Panc1 (cell line): ENCODE measurements at places on chromosomes 16 and 17. TPM values are rescaled to one million over a fixed set of nuclear protein-coding genes. Genes with fewer than 3 reads are reported as not detected.

- no peak for DNase-seq
Measured at GRCh38 chr17:27631411-27631760, 398 bp downstream of the LGALS9 start.

DNA sequence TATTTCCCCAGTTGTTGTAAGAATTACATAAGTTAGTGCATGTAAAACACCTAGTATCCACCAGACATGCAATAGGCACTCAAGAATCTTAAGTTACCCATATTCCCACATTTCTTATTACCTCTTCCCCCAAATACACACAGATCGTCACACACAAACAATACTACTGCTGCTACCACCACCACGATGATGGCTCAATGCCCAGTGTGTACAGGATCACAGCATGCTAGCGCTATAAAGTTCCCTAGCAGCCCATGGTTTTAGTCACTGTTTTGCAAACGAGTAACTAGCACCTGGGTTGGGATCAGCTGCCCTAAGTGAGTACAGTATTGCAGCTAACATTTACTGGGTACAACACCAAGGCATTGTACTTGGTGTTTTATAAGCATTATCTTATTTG lies 411.7 kb downstream of the UTP18 start:
- DNase-seq = no peak

DNA sequence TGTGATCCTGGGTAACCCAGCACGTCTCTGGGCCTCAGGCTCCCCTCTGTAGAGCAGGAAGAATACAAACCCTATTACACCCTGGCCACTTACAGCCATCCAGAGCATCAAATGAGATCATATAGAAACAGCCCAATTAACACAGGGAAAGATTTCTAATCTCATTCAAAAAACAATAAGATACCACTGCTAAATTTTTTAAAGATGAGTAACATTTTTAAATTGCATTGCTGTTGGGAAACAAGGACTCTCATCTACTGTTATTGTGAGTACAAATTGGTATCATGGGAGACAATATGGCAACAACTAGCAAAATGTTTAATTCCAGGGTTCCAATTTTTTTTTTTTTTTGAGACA lies 41.1 kb downstream of the SRL start:
- DNase-seq = no peak

- no peak for DNase-seq
Measured at GRCh38 chr17:58232707-58233156, 5.7 kb upstream of the LPO start.

DNA sequence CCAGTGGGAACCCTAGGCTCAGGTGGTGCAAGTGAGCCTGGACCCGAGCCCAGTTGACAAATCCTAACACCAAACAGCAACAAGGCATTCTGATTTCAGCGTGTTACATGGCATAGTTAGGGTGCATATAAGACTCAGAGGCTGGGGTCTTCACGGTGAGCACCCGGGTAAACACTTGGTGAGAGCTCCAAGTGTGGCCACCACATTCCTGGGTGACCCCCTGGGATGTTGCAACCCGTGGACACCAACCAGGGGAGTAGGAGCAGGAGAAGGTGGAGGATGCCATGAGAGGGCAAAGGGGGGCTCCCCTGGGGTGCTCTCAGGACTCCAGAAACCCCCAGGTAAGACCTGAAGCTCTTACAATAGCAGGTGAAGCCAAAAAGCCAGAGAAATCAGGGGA lies 69.9 kb upstream of the CDH5 start:
- DNase-seq = no peak

DNA sequence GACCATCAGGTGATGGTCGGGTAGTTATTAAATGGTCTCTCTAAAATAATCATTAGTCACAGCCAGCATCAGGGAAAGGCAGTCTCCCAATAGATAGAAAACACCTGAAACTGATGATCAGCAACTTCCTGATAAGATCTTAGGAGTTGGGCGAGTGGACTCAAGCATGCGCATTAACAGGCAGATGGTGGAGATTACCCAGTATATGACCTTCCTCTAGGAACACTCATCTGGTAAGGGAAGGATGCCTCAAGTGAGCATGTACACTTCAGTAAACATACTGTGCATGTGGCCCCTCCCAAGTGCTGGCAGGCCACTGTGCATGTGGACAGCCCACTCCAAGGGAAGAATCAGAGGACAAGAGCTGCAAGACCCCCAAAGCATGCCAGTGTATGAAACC lies 105.9 kb downstream of the ABCC12 start:
- no peak for DNase-seq

- DNase-seq = no peak
Measured at GRCh38 chr16:79848719-79849118, 248.2 kb upstream of the MAF start.

DNA sequence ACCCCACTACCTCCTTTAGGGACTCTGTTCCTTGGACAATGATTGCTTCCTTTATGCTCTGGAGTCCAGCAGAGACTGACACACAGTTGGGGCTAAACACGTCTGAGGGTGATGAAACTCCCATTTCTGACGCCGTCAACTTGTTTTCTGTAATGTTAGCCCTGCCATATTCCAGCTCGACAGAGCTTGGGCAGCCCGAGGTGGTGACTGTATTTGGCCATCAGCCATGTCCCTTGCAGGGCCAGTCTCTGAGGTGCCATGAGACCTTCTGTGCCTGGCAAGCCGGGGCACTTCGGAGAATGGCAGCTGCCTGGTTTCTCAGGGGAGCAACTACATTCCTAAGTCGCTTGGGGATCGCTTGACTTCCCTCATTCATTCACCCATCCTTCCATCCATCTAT lies 278.9 kb upstream of the TNRC6C start:
- no peak for DNase-seq

- DNase-seq = no peak
Measured at GRCh38 chr16:30786936-30787612, at the start of gene ZNF629. Gene ZNF629, minus strand, starts transcription at chr16:30787205. Its CDS starts 2,723 bp downstream, at chr16:30784482.

TNFRSF13B gene
- total RNA-seq = not detected

SMIM5 gene
- total RNA-seq = 0.10 TPM

SPN gene
- 1.3 TPM for total RNA-seq

PIRT gene
- total RNA-seq = not detected

MMP2 gene
- total RNA-seq = 311 TPM

DNAH17 gene
- total RNA-seq = 0.18 TPM

TMEM235 gene
- not detected for total RNA-seq
